ENCODE measurements at places on chromosomes 4 and X.

DNA sequence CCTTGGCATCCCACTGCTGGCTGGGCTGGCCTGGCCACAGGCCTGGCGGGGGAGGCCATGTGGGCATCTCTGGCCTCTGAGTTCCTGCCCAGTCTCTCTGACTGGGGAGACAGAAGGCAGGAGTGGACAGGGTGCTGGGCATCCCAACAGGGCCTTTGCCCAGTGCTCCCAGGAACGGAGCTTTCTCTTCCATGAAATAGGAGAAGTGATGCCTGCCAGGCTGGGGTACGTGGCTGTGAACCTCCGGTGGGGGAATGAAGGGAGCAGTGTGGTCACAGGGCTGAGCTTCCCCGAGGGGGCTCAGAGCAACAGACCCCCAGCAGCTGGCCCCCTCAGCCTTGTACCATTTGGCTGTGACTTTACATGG, 40.4 kb upstream of the HMX1 start:
- no peak for DNase-seq

DNA sequence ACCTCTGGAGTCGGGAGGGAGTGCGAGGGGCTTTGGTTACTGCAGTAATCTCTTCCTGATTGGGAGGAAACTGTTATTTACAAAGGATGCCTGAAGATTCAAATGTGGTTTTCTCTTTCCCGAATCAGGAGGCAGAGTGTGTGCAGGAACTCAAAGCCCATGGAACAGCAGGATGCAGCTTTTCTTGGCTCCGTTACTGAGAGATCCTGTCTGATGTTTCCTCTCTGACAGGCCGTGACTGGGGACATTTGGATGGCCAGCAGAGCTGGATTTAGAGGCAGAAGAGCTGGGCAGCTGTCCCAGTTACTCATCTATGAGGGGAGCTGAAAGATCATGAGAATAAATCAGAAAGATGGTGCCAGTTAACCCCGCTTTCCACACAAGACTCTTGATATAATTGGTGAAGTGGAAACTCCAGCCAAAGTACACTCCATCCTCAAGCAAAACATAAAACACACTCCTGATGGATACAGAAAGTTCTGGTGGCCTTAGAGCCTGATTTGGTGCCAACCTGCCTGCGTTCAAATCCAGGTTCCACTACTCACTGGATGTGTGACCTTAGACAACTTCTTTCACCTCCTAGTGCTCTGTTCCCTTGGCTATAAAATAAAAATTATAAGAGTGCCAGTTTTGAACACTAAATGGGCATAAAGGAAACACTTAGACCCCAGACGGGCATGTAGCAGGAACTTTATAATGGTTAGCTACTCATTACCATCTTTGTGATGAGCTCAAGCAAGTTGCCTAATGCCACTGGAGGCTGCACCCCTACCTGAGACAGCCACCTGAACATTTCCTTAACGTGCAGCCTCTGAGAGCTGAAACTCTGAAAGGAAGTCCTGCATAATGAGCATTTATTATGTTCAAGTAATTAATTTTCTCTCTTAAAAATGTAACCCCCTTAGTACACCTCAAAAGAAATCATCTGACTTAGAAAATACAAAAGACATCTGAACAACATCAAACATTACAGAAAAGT, 349.0 kb upstream of the GATB start:
- no peak for DNase-seq

- DNase-seq = no peak
These were observed 169.4 kb downstream of the MAD2L1 start for GRCh38 chr4:119897260-119897659.

GRCh38 chrX:47648376-47648775, 2.0 kb downstream of the ELK1 start:
- DNase-seq = no peak

- no peak for DNase-seq
These were observed 48.3 kb downstream of the ANXA5 start for GRCh38 chr4:121648516-121648915.

- no peak for DNase-seq
These were observed 128.0 kb downstream of the CFAP299 start for GRCh38 chr4:80463509-80463908.

DNA sequence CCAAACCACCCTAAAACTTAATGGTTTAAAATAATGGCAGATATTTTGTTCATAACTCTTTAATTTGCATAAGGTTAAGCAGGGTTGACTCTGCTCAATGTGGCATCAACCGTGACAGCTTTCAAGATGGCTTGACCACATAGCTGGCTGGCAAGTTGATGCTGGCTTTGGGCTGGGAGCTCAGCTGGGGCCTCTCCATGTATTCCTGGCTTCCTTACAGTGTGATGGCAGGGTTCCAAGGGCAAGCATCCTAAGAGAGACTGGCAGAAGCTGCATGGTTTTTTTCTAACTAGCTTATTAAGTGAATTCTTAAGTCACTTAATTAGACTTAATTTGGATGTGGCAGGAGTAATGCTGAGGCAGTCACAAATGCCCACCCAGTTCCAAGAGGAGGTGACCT, 4.5 kb downstream of the RP2 start:
- no peak for DNase-seq

GRCh38 chrX:17860179-17860780, 818 bp downstream of the RAI2 start:
- DNase-seq = no peak

DNA sequence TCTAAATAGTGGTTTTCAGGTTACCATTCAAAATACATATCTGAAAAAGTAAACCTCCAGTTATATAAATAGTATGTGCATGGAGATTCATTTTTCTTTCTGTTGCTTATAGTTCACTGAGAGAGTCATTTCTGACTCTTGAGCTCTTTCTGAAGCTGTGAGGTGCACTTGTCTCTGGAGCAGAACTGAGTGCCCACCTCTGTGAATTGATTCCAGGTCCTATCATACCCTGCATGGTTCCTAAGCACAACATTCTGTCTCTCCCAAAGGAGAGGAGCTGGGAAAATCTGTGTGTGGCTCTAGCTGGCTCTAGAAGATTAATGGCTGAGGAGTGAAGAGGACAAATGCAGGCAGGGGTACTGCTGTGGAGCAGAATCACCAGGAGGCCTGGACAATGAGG, 161.6 kb upstream of the HCCS start:
- no peak for DNase-seq

Measured in LNCaP clone FGC (cell line).